Head of caudate nucleus (tissue), 42 donors: ENCODE measurements at places on chromosomes 1 and 21.
A peak's percentile ranks its signal among the peaks of the same experiment; 100 is the strongest.

DNA sequence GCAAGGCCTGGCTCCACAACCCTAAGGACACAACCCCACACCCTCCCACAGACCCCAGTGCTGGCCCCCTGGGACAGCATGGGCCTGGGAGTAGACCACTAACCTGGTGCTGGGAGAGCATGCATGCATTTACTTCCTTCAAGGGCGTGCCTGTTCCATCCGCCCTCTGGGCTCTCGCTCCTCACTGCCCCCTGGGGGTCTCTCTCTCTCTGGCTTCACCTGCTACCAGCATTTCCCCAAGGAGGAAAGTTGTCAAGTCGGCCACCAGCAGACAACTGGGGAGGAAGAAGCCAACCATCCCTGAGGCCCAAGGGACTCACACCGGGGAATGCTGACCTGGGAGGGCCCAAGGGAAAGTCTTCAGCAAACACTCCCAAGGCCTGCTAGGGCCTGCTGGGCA lies 6.5 kb downstream of the LRP8 start:
- no peak for DNase-seq

DNA sequence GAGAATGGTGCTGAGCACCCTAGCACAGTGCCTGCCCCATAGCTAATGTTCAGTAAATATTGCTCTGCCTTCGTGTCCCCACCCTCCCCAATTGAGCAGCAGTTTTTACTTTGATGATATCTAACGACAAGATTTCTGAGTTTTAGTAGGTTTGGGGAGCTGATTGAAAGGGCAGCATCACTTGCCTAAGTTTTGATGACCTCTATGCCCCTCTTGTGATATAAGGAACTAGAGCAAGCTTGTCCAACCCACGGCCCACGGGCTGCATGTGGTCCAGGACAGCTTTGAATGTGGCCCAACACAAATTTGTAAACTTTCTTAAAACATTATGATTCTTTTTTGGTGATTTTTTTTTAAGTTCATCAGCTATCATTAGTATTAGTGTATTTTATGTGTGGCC lies 1.6 kb downstream of the CNIH4 start:
- DNase-seq, result no peak

DNA sequence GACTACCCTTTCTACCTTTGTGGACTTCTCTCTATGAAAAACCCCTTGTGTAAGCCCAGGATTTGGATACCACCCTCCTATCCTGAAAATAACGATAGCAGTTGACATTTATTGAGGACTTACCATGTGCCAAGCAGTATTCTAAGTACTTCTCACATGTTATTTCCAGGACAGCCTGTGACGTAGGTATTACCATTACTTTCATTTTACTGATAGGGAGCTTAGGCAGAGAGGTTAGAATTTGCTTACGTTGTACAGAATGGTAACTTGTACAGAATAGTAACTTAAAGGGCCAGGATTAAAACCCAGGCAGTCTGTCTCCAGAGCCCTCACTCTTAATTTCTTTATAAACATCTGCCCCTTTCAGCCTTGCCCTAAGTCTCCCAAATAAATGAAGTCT lies 138.3 kb downstream of the NTMT2 start:
- no peak for DNase-seq

- no peak for DNase-seq
Measured at GRCh38 chr1:114272593-114272992, 118.9 kb upstream of the SYT6 start.

DNA sequence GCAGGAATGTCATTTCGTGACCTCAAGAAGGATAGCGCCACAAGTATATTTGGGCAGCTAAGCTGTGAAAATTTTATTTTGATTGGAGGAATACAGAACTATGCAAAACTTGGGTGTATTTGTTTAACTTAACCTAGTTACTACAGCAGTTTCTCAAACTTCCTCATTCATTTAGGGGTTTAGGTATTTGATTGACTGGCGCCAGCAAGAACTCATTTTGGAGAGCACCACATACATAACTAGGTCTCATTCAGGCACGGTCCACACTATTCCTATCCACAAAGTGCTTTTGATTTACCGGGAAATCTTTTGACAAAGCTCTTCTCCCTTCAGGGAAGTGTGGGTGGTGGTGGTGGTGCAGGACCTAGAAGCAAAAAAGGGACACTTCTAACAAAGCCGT lies 155.1 kb upstream of the NRIP1 start:
- no peak for DNase-seq

- peak; percentile 64 for DNase-seq
Measured at GRCh38 chr1:248872752-248873408, 14.0 kb upstream of the ZNF692 start.

DNA sequence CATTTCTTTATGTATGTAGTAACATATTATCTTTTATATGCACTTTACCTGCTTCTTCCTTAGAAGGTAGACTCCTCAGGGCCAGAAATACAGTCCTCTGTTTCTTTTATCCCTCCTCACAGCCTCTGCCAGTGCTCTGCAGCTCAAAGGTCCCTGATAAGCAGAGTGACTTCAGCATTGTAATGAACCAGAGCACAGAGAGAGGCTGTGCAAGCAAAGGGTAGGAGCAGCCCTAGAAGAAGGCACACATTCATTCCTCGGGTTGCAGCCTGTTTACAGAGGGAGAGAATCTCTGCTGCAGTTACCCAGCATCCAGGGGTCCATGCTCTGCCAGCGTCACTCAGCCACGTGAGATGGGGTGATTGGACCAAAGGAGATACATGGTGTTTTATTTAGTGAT lies 101.1 kb downstream of the RHOU start:
- DNase-seq, result peak; percentile 74

GRCh38 chr1:188514917-188515316 lies 1686.2 kb downstream of the PLA2G4A start:
- no peak for DNase-seq

DNA sequence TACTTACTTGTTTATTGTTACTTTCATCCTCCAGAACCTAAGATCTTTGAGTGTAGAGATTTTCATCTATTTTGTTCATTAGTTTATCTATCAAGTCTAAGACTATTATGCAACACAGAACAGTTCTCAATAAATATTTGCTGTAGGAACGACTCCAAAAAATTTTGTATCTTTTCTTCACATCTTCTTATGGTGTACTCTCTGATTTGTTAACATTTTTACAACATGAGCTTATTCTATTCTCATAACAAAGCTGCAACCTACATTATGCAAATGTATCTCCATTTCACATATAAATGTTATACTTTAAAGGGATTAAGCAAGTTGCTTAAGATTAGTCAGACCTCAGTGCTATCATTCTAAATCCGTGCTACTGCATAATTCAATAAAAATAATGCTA lies 514.2 kb upstream of the ZP4 start:
- DNase-seq, result no peak

DNA sequence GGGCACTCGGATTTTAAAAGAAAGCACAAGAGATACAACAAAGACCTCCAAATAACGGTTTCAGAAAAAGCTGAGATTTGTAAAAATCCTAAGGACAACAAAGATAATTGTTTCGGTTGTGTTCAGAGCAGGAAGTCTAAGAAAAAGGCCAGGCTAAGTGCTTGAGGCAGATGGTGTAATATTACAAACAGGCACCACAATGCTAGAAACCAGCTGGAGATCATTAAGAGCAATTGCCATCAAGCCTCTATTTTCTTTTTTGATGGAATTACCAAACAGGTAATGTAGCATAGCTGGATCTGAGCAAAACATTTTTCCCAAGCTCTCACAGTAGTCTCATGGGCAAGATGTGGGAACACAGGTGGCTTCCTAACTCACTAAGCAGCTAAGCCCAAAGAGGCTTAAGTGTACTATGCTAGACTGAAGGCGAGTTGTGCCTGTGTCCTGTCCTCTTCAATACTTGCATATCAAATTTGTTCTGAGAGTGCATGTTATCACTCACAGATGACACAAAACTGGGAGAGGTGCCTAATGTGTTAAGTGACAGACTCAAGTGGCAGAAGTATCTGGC lies 161.6 kb downstream of the GLUL start:
- no peak for DNase-seq

- no peak for DNase-seq
Measured at GRCh38 chr1:74773582-74773981, 40.6 kb downstream of the TYW3 start.

DNA sequence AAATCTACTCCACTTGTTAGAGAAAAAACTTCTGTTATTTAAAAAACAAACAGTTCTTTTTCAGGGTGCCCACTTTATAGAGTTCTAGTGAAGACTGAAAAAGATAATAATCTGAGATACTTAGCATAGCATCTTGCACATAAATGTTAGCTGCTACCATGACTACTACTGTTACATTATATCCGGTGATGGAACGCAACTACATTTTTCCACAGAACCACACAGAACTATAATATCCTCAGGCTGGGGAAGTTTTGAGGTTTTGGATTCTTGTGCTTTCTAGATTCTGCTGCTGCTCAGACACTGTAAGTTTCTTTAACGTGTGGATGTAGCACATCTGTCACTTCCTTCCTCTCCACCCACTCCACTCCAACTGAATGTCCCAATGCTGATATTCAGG lies 110.3 kb downstream of the PTPN14 start:
- DNase-seq, result no peak

DNA sequence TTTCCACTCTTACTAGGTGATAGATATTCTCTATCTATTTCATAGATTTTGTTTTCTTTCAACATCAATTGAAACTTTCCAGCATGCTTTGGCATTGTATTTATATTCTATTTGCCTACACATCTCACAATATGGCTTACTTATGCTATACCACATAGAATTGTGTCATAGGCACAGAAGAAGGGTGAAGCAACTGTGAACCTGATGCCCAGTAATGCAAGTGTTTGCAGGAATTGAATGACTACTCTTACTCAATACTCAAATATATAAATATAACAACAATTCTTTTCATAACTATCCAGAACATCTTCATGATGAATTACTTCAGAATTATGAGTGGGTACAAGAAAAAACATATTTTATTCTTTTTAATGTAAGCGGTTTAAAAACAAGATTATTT lies 165.9 kb downstream of the PTBP2 start:
- no peak for DNase-seq

DNA sequence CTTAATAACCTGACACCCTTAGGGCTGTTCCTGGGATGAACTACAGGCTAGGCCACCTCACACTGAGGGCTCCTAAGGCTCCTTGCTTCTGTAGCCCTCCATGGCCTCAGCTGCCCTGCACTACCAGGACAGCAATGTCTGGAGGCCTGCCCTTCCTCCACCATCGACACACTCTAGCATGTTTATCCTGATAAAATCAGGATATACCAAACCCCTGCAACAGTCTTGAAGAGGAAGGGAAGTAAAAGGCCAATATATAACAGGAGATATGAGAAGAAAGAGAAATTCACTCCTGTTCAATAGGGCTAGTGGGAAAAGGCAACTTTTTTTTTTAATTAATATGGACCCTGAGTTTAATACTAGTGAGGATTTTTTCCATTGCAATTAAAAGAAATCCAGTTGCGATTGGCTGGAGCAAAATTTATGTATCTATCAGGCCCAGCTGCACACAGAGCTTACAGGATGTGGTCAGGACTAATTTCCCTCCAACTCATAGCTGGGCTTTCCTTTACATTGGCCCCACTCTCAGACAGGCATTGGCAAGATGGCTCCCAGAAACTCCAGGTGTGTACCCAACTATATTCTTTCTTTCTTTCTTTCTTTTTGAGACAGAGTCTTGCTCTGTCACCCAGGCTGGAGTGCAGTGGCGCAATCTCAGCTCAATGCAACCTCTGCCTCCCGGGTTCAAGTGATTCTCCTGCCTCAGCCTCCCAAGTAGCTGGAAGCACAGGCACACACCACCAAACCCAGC lies 13.5 kb upstream of the ATP2B4 start:
- DNase-seq, result no peak

GRCh38 chr1:85566890-85567289 lies 13.7 kb upstream of the CCN1 start:
- no peak for DNase-seq
